ENCODE measurements at places on chromosomes 2 and 18. TPM values are rescaled to one million over a fixed set of nuclear protein-coding genes. Genes with fewer than 3 reads are reported as not detected.

The RFX8 gene
- 0.60 TPM for total RNA-seq

The B3GNT7 gene
- total RNA-seq = 13.6 TPM

The CHRND gene
- not detected for total RNA-seq

The SRD5A2 gene
- total RNA-seq = not detected

The GPR17 gene
- total RNA-seq = not detected

The KCNJ13 gene
- not detected for total RNA-seq

The DLX1 gene
- not detected for total RNA-seq

The FAP gene
- total RNA-seq = 1.8 TPM

The MRPL30 gene
- 34.5 TPM for total RNA-seq

The GALR1 gene
- total RNA-seq = not detected

The MRPS9 gene
- total RNA-seq = 35.1 TPM

The ADGRF3 gene
- not detected for total RNA-seq

The C2orf49 gene
- total RNA-seq = 18.4 TPM

The PAX8 gene
- 0.68 TPM for total RNA-seq

The ANKRD23 gene
- total RNA-seq = 1.5 TPM

The NEURL3 gene
- 0.51 TPM for total RNA-seq

The AGXT gene
- not detected for total RNA-seq

The NT5DC4 gene
- total RNA-seq = not detected

The IL36G gene
- not detected for total RNA-seq

The LINC00305 gene
- total RNA-seq = not detected

The LIPG gene
- 1.9 TPM for total RNA-seq

The RNF125 gene
- total RNA-seq = 4.3 TPM

The NCKAP5 gene
- 0.05 TPM for total RNA-seq

The C1GALT1C1L gene
- 0.17 TPM for total RNA-seq

The KCNK3 gene
- 0.05 TPM for total RNA-seq

The IL1RL2 gene
- 0.09 TPM for total RNA-seq

The MREG gene
- 3.9 TPM for total RNA-seq

The LDLRAD4 gene
- total RNA-seq = 15.9 TPM

The CCDC178 gene
- total RNA-seq = 2.2 TPM

The UGT1A8 gene
- not detected for total RNA-seq

The CTAGE1 gene
- total RNA-seq = not detected

The CHRNA1 gene
- total RNA-seq = 0.51 TPM

The CXCR1 gene
- not detected for total RNA-seq

The UPP2 gene
- total RNA-seq = not detected

The ANKRD30B gene
- total RNA-seq = under 0.01 TPM

All from dermis blood vessel endothelial cell (primary cell).